ENCODE measurements at places on chromosomes 2 and 18.

DNA sequence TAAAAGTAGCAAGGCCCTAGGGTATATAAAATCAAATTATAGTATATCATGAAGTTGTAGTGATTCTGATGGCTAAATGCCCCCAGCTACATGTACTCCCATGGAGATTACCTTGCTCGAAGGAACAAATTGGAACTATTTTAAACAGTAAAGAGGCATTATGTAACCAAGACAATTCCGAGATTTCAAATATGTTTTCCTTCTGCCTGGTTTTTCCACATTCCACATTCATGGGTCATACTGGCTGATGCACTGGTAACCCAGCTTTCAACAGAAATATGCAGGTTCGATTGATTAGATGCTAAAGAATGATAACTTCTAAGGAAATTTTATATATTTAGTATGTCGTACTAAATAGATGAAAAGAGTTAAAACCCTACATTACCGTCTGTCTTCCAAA is 62.3 kb upstream of the MGAT4A start:
- DNase-seq = no peak

DNA sequence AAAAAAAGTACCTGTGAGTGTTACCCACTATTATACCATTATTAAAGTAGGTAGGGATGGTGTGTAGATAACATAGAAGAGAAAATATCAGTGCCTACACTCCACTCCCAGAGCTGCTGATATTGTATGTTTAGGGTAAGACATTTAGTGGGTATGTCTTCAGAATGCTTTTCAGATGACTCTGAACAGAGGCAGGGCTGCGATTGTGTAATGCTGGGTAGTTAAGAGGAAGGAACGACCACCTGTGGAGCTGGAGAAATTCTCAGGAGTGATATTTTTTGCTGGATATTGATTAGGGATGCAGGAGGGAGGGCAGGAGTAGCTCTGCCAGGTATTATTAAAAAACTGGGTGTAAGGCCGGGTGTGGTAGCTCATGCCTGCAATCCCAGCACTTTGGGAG is 2.8 kb downstream of the CNOT11 start:
- no peak for DNase-seq

DNA sequence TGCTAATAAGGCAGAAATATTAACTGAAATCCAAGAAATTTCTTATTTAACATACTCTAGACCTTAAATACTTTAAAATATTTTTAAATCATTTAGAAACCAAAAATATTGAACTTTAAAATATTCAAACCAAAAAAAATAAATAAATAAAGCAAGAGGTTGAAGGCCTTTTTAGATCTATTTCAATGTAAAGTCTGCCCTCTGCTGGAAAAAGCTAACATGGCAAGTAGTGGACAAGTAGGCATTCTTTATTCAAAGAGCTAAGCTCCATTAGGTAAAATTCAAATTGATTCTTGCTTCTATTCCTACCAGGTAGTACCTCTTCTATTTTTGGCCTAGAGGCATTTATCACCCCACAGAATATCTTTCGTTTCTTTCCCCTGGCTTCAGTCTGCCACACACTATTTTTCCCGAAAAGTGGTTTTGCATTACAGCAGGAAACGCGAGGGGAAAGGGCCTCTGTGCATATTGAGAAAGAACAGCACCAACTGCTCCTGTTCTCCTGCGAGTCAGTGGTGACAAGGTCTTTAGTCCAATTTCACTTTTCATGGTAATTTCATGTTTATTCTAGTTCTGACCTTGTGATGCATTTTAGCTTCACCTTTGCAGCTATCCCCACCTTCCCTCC is 20.4 kb downstream of the IFIH1 start:
- DNase-seq = peak; percentile 40

- DNase-seq = no peak
Measured at GRCh38 chr2:118123561-118124232, 35.4 kb downstream of the INSIG2 start.

GRCh38 chr2:120012363-120012762 is 514 bp upstream of the EPB41L5 start:
- DNase-seq = no peak

- no peak for DNase-seq
Measured at GRCh38 chr2:46225730-46226129, 71.5 kb upstream of the EPAS1 start.

DNA sequence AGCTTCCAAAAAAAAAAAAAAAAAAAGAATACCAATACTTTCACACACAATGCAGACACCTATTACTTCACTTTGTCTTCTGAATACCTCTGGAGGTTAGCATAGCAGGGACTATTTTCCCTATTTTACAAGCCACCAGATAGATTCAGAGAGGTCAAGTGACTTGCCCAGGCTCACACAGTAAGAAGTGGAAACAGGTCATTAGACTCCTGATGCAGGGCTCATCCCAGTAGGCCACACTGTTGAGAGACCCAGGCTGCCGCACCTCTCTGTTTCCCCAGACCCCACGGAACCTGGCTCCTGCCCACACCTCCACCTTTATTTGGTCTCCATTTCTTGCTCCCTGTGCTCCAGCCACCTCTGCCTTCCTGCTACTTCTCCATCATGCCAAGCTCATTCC is 19.4 kb downstream of the SMYD1 start:
- no peak for DNase-seq

- DNase-seq = no peak
Measured at GRCh38 chr2:207086136-207086535, 79.6 kb downstream of the KLF7 start.

- DNase-seq = no peak
Measured at GRCh38 chr18:13597068-13597467, 129.3 kb downstream of the FAM210A start.

- DNase-seq = no peak
Measured at GRCh38 chr18:77993188-77993981, 743.7 kb downstream of the GALR1 start.

DNA sequence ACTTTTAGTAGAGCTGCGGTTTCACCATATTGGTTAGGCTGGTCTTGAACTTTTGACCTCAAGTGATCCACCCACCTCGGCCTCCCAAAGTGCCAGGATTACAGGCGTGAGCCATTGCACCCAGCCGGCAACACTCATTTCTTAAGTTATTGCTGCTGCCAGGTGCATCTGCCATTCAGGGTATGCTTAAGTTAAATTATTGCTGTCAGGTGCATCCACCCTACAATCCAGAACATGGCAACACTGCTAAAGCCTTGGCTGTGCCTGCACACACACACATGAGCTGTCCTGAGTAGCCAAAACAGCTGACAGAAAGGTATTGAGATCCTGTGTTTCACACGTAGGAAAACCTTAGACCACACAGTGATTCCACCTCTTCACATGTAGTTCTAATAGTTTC is 148.2 kb downstream of the FAM161A start:
- no peak for DNase-seq

GRCh38 chr2:231113489-231113888 is 11.4 kb downstream of the HTR2B start:
- no peak for DNase-seq

GRCh38 chr2:69714024-69714423 is 27.9 kb upstream of the ANXA4 start:
- no peak for DNase-seq

DNA sequence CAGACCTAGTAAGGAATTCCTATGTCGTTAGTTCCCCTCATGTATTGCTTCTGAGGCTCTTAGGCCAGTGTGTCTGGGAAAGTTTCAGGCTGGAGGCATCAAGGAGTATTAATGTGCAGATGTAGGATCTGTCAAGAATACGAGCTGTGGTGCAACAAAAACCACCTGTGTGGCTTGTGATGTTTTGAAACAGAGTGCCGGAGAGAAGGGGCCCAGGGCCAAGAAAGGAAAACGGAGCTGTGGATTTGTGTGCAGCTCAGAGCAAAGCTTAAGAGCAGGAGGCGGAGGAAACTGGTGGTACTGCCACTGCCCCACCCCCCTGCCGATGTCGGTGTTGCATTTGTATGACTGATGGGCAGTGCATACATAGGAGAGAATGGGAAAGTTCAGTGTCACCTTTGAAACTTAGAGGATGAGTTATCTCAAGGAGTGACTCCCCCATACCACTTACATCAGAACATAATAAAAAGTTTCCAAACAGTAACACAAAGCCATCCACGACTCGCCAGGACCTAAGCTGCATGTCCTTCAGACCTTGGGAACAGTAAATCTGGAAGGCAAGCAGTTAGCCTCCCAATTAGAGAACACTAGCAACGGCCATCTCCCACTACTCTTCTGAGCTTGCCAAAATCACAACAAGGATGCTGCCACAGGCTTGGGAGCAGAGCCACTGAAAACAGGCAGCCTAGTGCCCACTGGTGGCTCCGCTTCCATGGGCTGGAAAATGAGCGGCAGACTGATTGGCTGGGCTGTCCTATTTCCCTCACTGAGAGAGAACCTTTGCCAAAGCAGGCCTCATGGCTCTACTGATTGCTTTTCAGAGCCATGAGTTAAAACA is 152.7 kb upstream of the NT5C1B start:
- no peak for DNase-seq

DNA sequence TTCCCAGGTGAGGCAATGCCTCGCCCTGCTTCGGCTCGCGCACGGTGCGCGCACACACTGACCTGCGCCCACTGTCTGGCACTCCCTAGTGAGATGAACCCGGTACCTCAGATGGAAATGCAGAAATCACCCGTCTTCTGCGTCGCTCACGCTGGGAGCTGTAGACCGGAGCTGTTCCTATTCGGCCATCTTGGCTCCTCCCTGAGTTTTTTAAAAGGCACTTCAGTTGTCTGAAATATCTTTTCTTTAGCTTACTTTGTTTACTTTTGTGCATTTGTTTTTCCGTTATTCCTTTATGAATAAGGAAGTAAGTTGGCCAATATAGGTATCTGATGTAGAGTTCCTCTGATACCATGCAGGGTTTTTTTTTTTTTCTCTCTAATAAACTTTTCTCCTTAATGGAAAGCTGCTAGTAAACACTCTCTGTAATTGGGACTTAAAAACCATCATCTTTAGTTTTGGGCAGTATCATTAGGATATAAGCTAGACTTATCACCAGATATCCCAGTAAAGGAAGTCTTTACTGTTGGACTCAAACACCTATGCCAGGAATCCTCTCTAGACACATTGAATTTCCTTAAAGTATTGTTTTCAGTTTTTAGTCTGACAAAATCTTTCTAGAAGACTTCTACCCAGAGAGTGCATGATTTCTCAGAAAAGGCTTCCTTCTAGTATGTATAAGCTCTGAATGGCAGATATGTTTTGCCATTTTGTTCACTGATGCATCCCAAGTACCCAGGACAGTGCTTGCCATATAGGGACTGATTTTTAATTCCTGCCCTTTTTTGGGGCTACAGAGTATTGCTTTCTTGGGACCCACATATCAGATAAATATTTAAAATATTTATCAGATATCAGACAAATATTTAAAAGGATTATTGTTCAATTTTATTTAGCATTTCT is 35.8 kb upstream of the DYSF start:
- DNase-seq = no peak

- DNase-seq = no peak
Measured at GRCh38 chr2:233953087-233953801, 36.1 kb downstream of the TRPM8 start.

- DNase-seq = no peak
Measured at GRCh38 chr2:127541809-127542208, 6.3 kb downstream of the MYO7B start.

- no peak for DNase-seq
Measured at GRCh38 chr2:193695367-193695766, 1500.6 kb upstream of the TMEFF2 start.

DNA sequence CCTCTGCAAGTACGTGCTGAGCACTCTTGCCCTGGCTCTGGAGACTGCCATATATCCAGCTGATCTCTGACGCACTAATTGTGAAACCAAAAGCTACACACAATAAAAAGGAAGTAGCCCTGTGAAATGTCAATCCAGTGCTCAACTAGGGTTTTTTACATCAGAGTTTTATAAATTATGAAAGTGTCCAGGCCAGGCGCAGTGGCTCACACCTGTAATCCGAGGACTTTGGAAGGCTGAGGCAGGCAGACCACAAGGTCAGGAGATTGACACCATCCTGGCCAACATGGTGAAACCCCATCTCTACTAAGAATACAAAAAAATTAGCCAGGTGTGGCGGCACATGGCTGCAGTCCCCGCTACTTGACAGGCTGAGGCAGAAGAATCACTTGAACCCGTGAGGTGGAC is 24.5 kb upstream of the PEX13 start:
- DNase-seq = no peak

DNA sequence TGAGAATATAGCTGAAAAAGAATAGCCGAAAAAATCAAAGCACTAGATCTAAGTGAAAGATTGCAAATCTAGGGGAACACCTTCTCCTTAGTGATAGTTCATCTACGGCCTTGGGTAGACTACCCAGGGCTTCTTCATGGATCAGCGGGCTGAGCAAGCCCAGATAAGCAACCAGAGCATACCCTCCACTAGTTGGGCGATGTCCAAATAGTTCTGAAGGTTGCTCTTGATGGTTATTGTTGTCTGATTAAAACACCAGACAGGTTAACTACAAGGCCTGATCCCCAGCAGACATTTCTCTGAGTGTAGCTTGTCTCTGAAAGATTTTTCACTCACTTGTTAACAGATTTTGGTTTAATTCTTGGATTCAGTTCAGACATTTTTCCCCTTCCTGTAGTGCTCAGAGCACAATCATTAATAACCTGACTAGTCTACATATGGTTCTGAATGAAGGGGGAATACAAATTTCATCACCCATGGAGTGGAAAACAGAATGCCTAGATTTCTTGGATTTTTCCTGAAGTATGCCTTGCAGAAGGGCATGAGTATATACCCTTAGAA is 99.6 kb downstream of the BABAM2 start:
- DNase-seq = no peak

DNA sequence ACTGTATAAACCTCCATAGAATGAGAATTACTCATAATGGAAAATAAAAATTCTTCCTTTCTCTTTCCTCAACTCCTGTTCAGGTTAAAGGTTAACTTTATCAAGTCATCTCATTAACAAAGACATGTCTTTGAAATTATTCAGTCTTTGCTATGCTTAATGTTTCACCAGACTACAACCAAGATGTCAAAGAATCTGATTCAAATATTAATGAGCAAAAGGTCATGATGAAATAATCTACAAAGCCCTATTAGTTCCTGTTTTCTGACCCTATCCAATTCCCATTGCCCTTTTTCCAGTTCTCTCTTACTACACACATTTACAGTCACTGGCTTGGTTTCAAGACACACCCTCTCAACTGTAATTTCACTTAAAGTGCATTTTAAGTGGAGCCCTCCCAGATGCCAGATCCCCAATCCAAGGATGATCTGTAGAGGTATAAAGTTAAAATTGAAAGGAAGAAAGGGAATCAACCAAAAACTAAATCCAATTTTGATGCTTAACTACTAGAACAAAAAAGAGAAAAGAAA is 246.9 kb upstream of the CYP26B1 start:
- no peak for DNase-seq

DNA sequence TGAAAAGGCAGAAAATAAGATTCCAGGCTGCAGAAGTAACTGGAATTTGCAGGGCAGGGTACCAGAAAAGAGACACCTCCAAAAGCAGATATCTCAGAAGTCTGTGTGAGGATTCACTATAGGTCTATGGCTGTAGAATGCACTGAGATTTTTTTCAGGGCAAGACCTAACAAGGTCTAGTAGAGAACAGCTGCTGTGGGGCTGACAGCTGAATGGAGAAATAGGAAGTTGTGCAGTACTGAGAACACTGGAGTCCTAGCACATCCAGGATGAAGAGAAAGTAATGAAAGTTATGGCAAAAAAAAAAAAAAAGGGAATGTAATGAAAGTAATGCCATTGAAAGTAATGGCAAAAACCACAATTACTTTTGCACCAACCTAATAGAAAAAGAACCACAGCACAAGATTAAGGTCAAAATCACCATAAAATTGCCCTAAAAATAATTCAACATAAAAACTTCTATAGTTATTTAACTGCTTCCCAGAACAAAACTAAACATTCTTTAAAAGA is 57.3 kb downstream of the CPO start:
- DNase-seq = no peak

Measured in T follicular helper cell (primary cell).